Esophagus mucosa (tissue), 1 donor: ENCODE measurements at places on chromosomes 13 and 19. TPM values are rescaled to one million over a fixed set of nuclear protein-coding genes. Genes with fewer than 3 reads are reported as not detected.

The ZNF681 gene
- total RNA-seq = 1.5 TPM

The POU4F1 gene
- total RNA-seq = 0.08 TPM

The ZNF439 gene
- total RNA-seq = 0.84 TPM

The RFX1 gene
- 8.3 TPM for total RNA-seq

The SLC7A10 gene
- not detected for total RNA-seq

The ZNF177 gene
- total RNA-seq = 0.20 TPM

The SLC10A2 gene
- not detected for total RNA-seq

The CCNA1 gene
- 3.1 TPM for total RNA-seq

The ABCA7 gene
- 24.8 TPM for total RNA-seq

The ZNF44 gene
- 9.1 TPM for total RNA-seq

The TUBA3C gene
- not detected for total RNA-seq

The ZNF850 gene
- total RNA-seq = 1.5 TPM

The LRRC63 gene
- not detected for total RNA-seq

The PDX1 gene
- total RNA-seq = not detected

The PHLDB3 gene
- 52.2 TPM for total RNA-seq

The IGFL3 gene
- total RNA-seq = not detected

The ZNF480 gene
- 7.2 TPM for total RNA-seq

The PROSER1 gene
- 19.6 TPM for total RNA-seq

The ZSCAN4 gene
- total RNA-seq = not detected

The KANK3 gene
- 1.6 TPM for total RNA-seq

The RETN gene
- total RNA-seq = not detected

The ZNF737 gene
- 2.3 TPM for total RNA-seq

The PAK4 gene
- 40.8 TPM for total RNA-seq

The FFAR2 gene
- 1.8 TPM for total RNA-seq

The DLL3 gene
- not detected for total RNA-seq

The CYP4F8 gene
- not detected for total RNA-seq
